T follicular helper cell (primary cell): ENCODE measurements at places on chromosomes 4 and X.
A peak's percentile ranks its signal among the peaks of the same experiment; 100 is the strongest.

DNA sequence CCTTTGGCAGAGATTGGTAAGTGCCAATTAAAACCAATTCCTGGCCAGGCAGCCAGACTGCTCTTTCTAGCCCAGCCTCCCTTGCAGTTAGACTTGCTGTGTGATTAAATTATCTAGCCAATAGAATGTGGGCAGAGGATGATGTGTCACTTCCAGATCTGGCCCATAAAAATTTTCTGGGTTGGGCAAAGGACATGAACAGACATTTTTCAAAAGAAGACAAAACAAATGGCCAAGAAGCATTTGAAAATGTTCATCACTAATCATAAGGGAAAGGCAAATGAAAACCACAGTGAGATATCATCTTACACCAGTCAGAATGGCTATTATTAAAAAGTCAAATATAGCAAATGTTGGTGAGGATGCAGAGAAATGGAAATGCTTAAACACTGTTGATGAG is 71.4 kb upstream of the STIM2 start:
- DNase-seq: no peak

DNA sequence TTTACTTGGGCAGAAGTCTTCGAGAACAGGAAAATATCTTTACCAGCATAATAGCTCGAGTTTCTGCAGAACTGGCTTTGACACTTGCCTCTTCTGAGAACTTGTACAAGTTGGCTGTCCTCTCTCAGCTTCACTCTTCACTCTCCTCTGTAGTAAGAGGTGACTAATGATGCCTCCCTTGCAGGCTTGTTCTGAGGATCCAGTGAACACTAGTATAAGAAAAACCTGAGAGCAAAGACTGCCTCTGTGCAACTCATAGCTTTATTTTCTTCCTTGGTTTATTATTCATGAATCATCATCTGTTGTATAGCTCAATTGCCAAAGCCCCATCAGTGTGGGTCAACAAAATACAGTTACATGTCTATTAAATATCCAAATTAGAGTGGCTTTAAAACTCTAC is 266.7 kb upstream of the CLNK start:
- no peak for DNase-seq

- no peak for DNase-seq
Measured at GRCh38 chr4:122666527-122667245, 45.8 kb upstream of the IL21 start.

GRCh38 chr4:21697583-21697982 is 251.0 kb downstream of the KCNIP4 start:
- DNase-seq: no peak

DNA sequence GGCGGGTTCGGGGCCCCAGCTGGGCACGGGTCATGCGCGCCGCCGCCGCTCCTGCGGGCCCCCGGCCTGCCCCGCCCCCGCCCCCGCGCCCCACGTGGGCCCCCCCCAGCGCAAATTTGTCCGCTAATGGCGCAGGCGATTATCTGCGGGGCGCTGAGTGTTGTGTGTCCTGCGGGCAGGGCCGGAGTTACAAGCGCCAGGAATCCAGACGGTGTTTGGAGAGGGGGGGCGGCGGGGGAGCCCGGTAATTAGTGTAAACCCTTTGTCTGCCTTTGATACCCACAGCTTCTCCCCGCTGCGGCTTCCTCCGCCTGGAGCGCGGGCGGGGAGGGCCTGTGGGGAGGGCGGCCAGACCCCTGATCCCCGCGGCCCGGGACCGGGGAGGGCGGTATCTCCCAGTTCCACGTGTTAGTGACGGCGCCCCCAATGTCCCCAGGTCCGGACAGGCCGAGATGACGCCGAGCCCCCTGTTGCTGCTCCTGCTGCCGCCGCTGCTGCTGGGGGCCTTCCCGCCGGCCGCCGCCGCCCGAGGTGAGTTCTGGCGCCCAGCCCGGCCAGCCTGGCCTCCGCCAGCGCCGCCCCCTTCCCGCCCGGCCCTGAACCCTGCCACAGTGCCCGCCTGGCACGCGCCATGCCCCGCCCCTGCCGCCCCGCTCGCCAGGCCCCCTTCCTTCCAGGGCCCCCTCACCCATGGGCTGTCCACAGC is 761 bp downstream of the FGFRL1 start:
- peak; percentile 37 for DNase-seq

DNA sequence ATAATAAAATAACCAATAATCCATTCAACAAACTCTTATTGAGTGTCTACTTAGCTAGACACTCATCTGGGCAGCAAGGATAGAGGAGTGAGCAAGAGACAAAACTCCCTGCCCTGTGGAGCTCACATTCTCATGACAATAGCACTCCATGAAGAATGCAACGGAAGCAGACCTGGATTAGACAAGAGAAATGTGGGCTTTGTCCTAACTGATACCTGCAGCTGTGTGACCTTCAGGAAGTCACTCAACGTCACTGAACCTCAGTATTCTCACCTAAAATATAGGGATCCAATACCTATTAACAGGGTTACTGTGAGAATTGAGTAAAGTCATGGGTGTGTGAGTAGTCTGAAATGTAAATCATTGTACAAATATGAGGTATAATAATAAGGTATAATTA is 61.2 kb downstream of the NDNF start:
- DNase-seq: no peak

- no peak for DNase-seq
Measured at GRCh38 chr4:104446431-104447278, 48.0 kb downstream of the CXXC4 start.

DNA sequence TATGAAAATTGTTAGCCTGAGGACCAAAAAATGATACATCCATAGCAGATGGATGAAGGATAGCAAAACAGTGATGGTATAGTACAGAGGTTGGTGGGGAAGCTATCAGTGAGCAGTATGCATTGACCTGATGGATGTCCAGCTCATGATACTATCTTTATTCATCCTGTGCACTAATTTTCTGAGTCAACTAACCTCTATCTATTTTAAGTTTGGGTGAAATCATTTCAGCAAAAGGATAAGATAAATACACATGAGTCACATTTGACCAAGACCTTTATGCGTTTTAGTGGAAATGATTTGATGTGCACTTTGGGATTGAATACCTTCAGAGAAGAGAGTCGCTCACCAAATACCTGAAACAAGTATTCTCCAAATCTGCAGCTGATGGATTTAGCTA is 351.0 kb upstream of the NR3C2 start:
- no peak for DNase-seq

DNA sequence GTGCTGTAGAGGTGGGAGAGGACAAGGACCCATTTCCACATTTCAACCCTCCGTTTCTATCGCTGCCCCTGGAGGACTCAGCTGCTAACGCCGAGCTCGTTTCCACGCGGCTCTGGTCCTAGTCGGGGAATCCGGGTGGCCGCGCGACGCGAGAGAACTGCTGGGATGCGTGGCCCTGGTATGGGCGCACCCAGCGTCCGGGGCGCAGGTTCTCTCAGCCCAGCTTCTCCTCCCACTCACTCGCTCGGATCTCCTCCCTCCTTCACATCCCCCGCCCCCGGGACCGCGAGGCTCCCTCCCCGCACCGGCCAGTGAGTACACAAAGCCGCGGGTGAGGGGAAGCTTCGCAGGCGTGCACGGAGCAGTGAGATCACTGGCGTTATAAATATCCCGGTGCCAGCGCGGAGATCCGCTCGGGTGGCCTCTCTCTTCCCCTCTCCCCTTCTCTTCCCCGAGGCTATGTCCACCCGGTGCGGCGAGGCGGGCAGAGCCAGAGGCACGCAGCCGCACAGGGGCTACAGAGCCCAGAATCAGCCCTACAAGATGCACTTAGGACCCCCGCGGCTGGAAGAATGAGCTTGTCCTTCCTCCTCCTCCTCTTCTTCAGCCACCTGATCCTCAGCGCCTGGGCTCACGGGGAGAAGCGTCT is at the start of gene FGF5:
TSS of gene FGF5 (plus strand) at position 412 of the 649 bp plus-strand sequence. CDS start at position 573, 161 bp downstream.
- DNase-seq: no peak

- DNase-seq: no peak
Measured at GRCh38 chrX:79462458-79462857, 95.3 kb upstream of the ITM2A start.

GRCh38 chrX:40871385-40872082 is 136.2 kb upstream of the MED14 start:
- no peak for DNase-seq

DNA sequence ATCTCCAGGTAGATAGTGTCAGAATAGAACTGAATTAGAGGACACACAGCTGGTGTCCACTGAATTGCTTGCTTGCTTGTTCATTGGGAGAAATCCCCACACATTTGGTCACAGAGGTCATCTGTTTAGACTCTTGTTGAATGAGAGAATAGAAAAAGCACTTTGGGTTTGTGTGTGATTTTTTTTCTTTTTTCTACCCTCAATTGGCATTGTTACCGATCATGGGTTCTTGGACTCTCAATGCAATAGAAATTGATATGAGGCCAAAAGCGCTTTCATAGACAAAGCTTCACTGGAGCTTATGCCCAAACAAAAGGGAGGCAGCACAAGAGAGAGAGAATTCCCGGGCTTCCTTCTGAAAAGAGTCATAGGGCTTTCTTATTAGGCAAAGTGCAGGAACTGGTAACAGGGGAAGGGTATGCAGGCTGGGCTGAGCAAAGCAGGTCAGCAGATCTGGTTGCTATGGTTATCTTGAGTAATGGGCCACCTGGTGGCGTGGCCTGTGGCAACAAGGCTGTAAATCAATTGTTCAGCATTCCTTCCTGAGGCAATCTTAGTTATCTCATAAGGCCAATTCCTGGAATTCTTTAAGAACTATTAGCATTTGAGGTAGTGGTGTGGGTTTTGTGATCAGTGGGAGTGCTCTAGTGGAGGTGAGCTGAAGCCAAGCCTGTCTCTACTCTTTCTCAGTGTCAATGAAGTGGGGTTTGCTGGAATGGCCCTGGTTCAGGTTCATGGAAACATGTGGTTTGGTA is 5.3 kb upstream of the GPR82 start:
- no peak for DNase-seq

GRCh38 chr4:120919358-120919757 is 3.2 kb downstream of the PRDM5 start:
- DNase-seq: no peak

DNA sequence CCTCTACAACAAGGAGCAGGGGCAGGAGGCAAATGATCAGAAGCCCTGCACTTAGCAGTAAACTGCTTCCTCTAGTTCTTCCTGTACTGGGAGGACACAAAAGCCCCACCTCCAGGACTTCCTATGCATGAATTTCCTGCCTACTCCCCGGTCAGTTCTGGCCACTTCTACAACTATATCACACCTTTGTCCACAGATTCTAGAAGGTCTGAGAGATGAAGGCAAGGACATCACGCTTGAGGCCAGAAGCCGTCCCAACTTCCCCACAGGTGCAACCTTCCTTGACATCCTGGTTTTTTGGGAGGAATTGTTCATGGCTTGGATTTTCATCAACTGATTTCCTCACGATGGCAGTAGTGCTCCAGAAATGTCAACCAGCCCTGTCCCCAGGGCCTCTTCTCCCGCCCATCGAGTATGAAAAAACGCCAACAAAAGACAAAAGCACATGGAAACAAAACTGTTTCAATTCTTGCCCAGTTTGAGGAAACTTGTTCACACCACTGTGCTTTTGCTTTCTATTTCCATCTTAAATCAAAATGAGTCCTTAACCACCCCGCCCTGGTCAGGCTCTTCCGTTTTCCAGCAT is 206.5 kb upstream of the STK26 start:
- DNase-seq: peak; percentile 89

- no peak for DNase-seq
Measured at GRCh38 chr4:170051402-170051801, 25.2 kb upstream of the MFAP3L start.
